Erythroblast (primary cell): ENCODE measurements at places on chromosomes 1 and 21.
A peak's percentile ranks its signal among the peaks of the same experiment; 100 is the strongest.

DNA sequence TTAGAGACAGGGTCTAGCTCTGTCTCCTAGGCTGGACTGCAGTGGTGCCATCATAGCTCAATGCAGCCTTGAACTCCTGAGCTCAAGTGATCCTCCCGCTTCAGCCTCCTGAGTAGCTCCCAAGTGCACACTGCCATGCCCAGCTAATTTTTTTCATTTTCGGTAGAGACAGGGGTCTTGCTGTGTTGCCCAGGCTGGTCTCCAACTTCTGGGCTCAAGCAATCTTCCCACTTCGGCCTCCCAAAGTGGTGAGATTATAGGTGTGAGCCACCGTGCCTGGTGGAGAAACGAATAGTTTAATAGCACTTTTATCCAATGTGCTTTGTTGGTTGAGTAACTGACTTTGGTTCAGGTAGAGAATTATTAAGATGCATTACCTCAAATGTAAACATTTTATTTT is 20.9 kb downstream of the PIK3CD start:
- DNase-seq: no peak

- DNase-seq: no peak
These were observed 52.3 kb downstream of the GRIK1 start for GRCh38 chr21:29887313-29888009.

GRCh38 chr1:19946971-19947370 is 23.6 kb upstream of the PLA2G2E start:
- DNase-seq: no peak

- DNase-seq: no peak
These were observed 97.6 kb upstream of the DYNLT5 start for GRCh38 chr1:66654643-66655042.

DNA sequence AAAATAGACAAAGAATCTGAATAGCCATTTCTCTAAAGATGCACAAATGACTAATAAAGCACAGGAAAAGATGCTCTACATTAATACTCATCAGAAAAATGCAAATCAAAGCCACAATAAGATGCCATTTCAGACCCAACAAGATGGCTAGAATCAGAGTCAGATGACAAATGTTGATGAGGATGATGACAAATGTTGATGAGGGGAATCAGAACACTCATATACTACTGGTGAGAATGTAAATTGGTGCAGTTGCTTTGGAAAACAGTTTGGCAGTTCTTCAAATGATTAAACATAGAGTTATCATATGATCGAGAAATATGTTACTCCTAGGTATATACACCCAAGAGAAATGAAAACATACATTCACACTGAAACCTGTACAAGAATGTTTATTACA is 33.9 kb downstream of the LRRC40 start:
- DNase-seq: no peak

DNA sequence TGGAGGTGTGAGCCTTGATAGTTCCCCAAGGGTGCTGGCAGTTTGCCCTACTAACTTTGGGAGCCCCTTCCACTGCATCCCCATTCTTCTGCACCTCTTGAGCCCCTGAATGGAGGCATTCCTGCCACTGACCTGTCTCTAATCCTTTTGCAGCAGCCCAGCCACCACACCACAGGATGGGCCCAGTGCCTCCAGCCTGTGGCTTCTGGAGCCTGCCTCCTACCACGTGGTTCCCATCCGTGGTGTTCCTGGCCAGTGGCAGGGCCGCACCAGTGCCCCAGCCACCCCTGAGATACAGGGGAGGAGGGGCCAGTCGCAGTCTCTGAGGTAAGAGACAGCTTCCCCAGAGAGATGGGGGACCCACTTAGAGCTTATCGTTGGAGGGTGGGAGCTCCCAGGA is 14.4 kb downstream of the INAVA start:
- no peak for DNase-seq

DNA sequence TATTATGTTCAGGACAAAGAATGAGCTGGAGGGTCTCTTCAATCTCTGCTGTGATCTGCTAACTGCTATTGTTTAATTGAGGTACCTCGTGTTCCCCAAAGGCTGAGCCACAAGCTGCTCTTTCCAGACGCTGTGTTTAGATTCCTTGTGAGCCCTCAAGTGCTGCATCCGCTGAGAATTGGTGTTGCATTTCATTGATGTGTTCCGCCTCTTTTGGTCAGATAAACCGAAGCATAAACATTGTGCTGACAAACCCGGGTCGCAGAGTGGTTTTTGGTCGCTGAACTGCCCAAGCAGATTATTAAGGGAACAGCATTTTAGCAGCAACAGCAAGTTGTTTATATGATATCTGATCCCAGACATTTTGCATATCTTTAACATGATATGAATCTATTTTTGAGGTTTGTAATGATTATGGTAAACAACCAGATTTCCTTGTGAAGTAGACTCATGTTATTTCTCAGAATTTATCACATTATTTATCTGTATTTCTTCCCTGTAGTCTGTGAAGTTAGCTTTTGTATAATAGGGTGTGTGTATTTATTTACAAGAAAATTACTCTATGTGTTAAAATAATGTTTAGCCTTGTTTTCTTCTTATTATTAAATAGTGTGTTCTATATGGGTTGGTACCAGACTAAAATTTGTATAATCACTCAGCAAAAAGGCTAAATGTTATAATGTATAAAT is 217.2 kb upstream of the C1orf105 start:
- no peak for DNase-seq

DNA sequence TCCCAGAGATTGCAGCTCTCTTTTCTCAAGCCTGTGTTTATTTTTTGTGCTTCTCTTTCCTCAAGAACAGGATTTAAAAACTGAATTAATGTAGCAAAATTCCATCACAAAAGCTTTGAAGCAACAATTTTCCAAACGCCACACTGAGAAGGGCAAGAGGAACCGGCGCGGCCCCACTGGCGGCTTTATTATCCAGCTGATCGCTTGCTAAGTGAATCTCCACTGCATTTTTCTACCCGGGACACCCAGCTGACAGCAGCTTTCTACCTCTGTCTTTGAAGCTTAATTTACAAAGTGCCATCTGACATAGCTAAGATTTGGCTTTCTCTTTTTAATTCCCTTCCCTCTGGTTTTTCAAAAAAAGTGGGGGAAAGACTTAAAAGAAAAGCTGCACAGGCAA is 369.3 kb upstream of the C1orf174 start:
- DNase-seq: no peak

DNA sequence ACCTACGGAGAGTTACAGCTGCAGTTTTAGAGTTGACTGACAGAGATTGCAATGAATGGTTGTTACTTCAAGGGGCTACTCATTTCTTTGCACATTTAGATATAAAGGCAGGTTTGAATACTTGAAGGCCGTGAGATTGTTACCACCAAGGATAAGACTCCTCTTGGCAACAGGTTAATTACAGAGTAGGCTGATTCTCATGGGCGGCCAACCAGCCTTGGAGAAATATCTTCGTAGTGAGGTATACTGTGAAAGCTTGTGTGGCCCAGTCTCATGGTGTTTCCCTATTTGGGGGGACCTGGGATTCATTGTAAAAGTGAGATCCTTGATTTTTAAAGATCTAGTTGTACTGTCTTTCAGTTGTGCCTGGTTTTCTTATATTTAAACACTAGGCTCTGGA is 103.2 kb upstream of the OLFM3 start:
- no peak for DNase-seq

GRCh38 chr1:19918057-19918456 is 5.4 kb downstream of the PLA2G2E start:
- DNase-seq: peak; percentile 72

DNA sequence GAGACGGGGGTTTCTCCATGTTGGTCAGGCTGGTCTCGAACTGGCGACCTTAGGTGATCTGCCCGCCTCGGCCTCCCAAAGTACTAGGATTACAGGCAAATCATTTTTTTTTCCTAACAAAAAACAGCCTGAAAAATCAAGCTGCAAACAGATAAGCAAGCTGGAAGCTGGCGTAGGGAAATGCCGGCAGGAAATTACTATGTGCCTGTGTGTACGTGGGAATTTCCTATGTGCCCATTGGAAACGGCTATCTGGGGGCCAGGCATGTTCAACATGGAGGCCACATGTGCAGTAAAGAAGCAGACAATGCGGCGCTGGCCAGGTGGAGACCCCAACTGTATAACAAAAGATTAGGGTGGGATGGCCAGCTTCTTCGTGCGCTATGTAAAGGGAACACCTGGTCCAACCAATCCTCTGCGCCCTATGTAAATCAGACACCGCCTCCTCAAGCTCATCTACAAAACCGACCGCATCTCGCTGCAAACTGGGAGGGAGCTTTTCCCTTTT is 9.1 kb upstream of the AADACL4 start:
- DNase-seq: no peak

DNA sequence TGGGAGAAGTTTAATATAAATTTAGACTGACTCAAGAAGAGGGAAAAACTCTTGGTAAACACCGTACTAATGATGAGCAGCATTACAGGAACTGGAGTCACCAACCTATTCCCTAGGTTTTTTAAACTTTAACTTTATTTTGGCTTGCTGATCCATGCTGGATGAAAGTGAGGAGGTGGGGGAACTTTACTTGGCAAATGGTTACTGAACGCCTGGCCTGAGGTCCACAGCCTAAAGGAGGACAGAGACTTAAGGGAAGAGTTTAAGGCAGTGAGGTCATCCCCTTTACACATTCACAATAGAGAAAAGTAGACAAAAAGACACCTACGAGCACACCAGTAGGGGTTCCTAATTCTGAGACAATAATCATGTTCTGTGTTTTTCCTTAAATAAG is 25.6 kb upstream of the A3GALT2 start:
- no peak for DNase-seq
